ENCODE measurements at places on chromosomes 3 and 15.
A peak's percentile ranks its signal among the peaks of the same experiment; 100 is the strongest.

- H3K36me3 ChIP-seq, result peaks cover 28% of the 10 kb centered on the region
- H3K4me1 ChIP-seq, result peaks cover 65% of the 10 kb centered on the region
- H3K27ac ChIP-seq, result peak overlapping the region; percentile 88
- peak overlapping the region; percentile 59 for H3K4me3 ChIP-seq
- H3K27me3 ChIP-seq, result no peaks in the 10 kb centered on the region
- no peak for DNase-seq
These were observed 6.5 kb downstream of the GCSAM start for GRCh38 chr3:112126511-112126911.

DNA sequence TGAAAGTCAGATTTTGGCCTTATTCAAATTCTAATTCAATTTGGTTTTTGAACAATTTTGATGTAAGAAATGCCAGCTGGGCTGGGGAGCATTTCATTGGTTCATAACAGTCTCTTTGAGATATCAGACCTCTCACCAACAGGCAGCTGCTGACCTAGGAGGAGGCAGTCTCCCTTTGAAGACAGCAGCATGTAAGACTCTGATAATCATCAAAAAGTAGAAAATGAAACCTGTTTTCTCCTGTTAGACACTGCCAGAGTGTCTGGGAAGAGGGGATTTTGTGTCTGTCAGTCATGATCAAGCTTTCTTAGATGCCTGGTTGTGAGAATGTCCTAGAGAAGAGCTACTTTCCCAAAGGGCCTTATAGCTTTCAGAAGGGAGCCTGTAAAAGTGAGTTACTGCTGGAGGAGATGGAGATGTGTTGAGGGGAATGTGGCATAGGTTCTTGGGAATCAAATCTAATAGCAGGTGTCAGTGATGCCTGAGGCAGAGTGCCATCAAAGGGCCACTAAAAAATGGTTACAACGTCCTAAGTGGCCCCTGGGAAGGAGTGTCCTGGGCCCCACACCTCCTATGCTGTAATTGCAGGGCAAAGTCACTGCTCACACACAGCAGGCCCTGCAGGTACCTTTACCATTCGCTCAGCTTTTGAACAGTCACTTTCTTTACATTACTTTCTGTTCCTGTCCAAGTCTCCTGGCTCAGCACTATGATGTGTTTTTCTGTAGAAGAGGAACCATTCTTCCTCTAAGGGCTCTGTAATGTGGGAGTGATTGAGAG, 43.1 kb downstream of the FSTL1 start:
- DNase-seq, result no peak
- H3K36me3 ChIP-seq, result no peaks in the 10 kb centered on the region
- H3K4me3 ChIP-seq, result no peak overlapping the region
- no peaks in the 10 kb centered on the region for H3K4me1 ChIP-seq

DNA sequence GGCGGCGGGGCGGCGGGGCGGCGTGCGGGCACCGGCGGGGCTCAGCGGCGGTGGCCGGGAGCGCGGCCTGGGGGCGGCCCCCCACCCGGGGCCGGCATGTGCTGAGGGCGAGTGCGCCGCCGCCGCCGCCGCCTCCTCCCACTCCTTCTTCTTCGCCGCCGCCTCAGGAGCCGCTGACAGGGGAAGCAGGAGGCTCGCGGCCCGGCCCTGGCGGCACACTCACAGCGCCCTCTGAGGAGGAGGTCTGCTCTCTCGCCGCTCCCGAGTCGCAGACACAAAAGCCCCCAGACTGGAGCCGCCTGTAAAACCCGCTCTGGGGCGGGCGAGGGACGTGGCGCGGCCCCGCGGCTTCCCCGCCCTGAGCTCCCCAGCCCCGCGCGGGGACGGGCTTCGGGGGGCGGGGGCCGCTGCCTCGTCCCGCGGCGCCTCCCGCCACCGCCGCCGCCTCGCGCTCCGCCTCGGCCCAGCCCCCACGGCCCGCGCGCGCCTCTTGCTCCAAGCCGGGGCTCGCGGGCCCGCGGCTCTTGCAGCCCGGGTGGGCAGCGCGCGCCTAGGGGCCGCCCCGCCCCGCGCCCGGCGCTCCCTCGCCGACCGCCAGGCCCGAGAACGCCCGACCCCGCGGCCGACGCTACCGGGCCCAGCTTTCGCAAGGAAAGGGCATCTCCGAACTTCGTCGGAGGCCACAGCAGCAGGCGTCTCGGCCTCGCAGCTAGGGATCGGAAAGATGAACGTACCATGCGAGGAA, at the start of gene PYGO1:
TSS of gene PYGO1 (minus strand) at position 276 of the 745 bp plus-strand sequence. CDS start 462 bp downstream, outside the sequence.
- peak; percentile 62 for DNase-seq
- H3K27me3 ChIP-seq, result peaks cover 52% of the 10 kb centered on the region
- peak within 1 kb of the TSS; percentile 61 for H3K4me3 ChIP-seq

GRCh38 chr3:141060327-141060726, 9.2 kb downstream of the SPSB4 start:
- H3K4me3 ChIP-seq, result no peak overlapping the region
- no peaks in the 10 kb centered on the region for H3K36me3 ChIP-seq
- H3K4me1 ChIP-seq, result no peaks in the 10 kb centered on the region
- DNase-seq, result no peak
- H3K27ac ChIP-seq, result no peak overlapping the region

- H3K4me1 ChIP-seq, result no peaks in the 10 kb centered on the region
- no peaks in the 10 kb centered on the region for H3K36me3 ChIP-seq
- no peak overlapping the region for H3K4me3 ChIP-seq
- no peak overlapping the region for H3K27ac ChIP-seq
- no peak for DNase-seq
These were observed 312.2 kb upstream of the TBC1D5 start for GRCh38 chr3:18054625-18055024.

DNA sequence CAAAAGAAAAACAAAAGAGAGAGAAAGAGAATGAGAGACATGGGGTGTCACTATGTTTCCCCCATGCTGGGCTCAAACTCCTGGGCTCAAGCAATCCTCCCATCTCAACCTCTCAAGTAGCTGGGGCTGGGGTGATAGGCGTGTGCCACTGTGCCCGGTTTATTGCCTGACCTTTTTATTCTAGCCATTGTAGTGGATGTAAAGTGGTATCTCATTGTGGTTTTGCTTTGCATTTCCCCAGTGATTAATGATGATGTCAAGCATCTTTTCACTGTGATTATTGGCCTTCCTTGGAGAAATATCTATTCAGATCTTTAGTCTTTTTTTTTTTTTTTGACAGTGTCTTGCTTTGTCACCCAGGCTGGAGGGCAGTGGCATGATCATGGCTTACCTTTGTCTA, 37.7 kb upstream of the GK5 start:
- H3K4me3 ChIP-seq, result no peak overlapping the region
- no peaks in the 10 kb centered on the region for H3K27me3 ChIP-seq
- no peak overlapping the region for H3K27ac ChIP-seq
- no peak for DNase-seq
- peaks cover 4% of the 10 kb centered on the region for H3K4me1 ChIP-seq
- H3K36me3 ChIP-seq, result no peaks in the 10 kb centered on the region

DNA sequence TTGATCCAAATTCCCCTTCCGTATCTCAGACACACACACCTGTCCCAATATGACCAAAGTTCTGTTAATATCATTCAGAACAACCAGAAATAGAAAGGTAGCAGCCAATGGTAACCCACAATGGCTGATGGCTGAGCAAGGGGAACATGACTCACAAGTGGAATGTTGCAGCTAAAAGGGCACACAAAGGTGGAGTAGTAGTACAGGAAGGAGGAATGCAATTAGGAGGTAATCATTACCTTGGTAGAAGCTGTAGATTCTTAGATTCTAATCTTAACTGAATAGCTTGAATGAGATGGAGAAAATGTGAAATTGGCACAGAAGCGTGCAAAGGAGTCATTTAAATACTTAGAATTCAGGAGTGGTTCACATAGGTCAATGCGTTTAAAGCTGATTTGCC, 347.9 kb downstream of the NR2F2 start:
- H3K4me3 ChIP-seq, result no peak overlapping the region
- no peak overlapping the region for H3K27ac ChIP-seq
- no peak for DNase-seq

DNA sequence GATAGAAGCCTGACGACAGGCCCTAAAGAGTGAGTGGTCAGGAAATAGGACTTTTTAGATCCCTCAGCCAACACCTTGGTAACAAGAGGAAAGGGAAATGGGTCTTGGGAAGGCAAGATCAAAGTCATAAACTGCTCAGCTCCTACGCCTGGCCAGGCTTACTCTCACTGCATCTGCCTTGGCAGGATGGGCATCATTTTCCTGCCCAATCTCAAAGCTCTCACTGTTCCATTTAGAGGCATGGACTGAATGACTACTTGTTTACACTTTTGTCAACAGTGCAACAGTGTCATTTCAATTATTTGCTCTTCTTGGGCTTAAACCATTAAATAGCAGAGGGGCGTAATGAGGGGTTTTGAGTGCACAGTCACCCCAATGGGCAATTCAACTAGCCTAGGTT, 808.7 kb downstream of the GRM7 start:
- H3K27me3 ChIP-seq, result no peaks in the 10 kb centered on the region
- H3K4me3 ChIP-seq, result no peak overlapping the region
- H3K27ac ChIP-seq, result no peak overlapping the region
- no peak for DNase-seq
- no peaks in the 10 kb centered on the region for H3K36me3 ChIP-seq

DNA sequence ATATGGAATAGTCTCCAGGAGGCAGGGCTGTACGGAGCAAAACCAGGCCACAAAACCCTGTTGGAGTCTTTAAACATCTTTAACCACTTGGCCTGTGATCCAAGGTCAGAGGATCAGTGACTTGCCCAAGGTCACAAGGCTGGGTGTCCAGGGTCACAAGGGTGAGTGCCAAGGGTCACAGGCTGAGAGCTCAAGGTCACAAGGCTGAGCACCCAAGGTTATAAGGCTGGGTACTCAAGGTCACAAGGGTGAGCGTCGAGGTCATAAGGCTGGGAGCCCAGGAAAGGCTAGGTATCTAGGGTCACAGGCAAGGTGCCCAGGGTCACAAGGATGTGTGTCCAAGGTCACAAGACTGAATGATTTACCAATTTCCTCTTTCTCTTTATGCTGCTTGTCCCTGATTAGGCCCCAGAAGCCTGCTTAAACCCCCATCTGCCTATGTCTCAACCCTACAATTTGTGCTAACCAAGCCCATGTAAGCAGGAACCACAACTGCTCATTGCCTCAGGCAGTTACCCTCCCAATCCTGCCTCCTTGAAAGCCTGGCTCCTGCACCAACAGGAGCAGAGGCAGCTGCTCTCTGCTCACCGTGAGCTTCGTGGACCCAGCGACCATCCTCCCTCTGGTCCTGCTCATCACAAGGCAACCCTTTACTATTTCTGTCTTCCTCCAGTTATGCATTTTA, 51.5 kb downstream of the MGLL start:
- H3K27ac ChIP-seq, result no peak overlapping the region
- no peak overlapping the region for H3K4me3 ChIP-seq
- no peaks in the 10 kb centered on the region for H3K36me3 ChIP-seq

- no peak overlapping the region for H3K4me3 ChIP-seq
- no peak overlapping the region for H3K27ac ChIP-seq
- no peaks in the 10 kb centered on the region for H3K4me1 ChIP-seq
- peaks cover 26% of the 10 kb centered on the region for H3K27me3 ChIP-seq
- H3K36me3 ChIP-seq, result no peaks in the 10 kb centered on the region
These were observed 10.5 kb upstream of the PRKCD start for GRCh38 chr3:53150247-53151085.

DNA sequence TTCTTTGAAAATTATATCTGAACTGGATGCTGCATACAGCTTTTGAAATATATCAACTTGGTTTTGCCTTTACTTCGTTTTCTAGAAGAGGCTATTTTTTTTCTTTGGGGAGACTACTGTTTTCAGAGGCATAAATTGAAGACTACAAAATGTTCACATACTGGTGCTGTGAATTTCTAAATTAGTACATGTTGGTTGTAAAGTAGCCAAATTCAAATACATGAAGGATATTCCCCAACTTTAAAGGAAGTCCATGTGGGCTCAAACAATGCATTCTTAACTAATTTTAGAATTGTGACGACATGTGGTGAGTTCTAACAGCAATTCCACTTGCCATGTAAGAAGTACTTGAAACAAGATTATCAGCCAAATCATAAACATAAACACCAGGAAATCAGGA, 295.7 kb downstream of the TUSC7 start:
- no peak overlapping the region for H3K4me3 ChIP-seq
- no peaks in the 10 kb centered on the region for H3K36me3 ChIP-seq
- no peak for DNase-seq
- H3K27me3 ChIP-seq, result no peaks in the 10 kb centered on the region
- H3K4me1 ChIP-seq, result no peaks in the 10 kb centered on the region

DNA sequence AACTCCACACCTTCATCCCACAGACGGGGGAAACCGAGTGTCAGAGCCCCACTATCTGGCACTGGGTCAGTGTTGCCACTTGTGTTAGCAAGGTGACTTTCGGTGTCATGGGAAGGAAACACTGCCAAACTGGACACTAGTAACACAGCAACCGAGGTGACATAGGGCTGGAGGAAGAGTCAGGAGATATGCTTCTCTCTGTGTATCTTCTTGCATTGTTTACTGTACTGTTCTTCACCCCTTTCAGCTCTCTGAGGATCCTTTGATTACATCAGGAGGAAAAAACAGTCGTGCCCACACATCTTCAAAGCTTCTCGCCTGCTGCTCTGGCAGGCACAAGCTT, 109.4 kb upstream of the RAD18 start:
- no peak overlapping the region for H3K27ac ChIP-seq
- H3K4me1 ChIP-seq, result no peaks in the 10 kb centered on the region
- no peak overlapping the region for H3K4me3 ChIP-seq
- H3K27me3 ChIP-seq, result no peaks in the 10 kb centered on the region

DNA sequence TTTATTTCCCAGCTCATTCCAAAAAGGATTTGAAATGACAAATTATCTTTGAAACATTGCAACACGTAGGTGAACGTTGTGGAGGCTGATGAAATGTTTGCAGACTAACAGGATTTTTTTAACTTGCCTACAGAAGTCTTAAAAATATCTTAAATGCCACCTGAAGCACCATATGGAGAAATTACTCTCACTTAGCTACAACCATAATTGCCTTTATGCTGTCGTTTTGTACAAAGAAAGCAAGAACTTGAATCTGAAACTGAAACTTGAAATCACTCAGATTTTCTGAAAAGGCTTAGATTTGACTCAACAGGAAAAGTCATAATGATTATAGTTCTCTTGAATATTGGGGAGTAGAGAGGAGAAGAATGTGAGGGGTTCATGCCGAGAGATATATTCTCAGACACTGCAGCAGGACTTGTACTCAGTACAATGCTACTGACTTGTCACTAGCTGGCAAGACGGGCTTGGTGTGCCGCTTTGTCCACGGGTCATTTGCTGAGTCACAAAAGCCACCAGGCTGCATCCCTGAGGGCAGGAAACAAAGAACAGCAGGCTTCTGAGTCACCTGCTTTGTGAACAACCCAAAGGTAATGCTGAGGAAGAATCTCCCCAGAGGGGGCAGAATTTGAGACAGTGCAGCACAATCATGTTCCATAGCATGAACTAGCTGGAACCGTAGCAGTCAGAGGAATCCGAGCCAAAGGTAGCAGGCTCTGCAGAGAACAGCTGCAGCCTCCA, 7.1 kb upstream of the FMN1 start:
- H3K4me1 ChIP-seq, result peaks cover 40% of the 10 kb centered on the region
- peak overlapping the region; percentile 98 for H3K27ac ChIP-seq
- H3K27me3 ChIP-seq, result no peaks in the 10 kb centered on the region
- peak; percentile 81 for DNase-seq
- H3K4me3 ChIP-seq, result peak overlapping the region; percentile 76

Measured in activated T-cell treated with anti-CD3 and anti-CD28 coated beads, Interleukin-2, amount 50 U/mL, for 24 hours (primary cell).